Bone marrow (tissue), 2 donors: ENCODE measurements at places on chromosomes 2 and 18.

GRCh38 chr2:207775473-207775872 lies 5.8 kb upstream of the FZD5 start:
- no peak for DNase-seq

DNA sequence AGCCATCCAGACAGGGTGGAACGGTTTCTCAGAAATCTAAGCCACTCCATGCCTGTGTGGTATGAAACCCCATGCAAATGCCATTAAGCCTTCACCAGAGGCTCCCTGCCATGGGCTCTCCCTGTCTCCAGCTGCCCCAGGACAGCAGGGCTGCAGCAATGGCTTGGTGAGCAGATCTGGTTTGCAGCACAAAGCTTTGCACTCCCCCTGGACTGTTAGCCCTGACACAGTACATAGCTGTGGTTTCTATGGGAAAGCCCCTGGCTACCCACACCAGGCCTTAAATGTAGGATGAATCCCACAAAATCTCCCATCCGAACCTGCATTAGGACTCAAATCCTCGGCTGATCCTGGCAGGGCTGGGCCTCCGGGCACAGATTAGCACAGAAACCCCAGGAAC lies 291.6 kb downstream of the TNS1 start:
- DNase-seq: no peak

DNA sequence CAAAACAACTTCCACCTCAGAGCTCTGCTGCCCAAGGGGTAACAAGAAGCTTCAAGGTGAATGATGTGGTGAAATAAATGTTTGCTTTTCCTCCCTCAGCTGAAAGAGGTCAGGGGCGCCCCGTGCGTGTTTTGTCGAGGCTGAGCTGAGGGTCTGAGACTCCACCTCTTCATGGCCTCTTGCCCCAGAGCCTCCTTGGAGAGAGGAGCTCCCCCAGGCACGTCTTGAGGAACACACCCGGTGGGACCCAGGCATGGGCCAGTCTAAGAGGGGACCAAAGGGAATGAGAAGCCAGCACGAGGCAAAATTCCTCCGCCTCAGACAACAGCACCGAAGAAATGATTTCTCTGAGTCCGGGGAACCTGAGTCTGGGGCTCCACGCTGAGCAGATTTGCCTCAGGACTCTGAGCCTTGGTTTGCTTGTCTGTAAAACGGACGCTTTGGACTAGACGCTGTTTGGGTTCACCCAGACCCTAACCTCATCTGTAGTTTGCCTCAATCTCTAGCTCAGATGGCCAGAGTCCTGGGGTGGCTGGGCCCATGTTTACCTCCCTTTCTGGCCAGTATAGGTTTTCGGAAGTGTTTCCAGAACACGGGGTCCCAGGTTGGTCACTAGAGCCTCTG lies 56.4 kb upstream of the ODC1 start:
- DNase-seq: no peak

DNA sequence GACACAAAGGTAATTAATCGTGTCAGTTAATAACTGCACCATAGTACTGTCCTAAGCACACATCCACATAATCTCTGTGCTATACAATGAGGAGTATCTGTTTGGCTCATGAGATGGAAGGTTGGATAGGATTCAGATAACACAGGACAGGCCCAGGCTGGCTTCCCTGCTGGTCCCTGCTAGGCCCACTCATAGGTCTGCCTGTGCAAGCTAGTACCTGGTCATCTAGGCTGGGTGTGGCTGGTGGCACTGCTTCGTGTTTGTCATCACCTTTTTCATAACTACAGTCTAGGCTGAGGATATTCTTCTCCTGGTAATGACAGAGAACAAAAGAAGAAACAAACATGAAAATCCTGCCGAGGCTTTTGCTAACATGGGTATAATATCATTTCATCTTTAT lies 392.8 kb downstream of the TRIB2 start:
- DNase-seq: no peak

DNA sequence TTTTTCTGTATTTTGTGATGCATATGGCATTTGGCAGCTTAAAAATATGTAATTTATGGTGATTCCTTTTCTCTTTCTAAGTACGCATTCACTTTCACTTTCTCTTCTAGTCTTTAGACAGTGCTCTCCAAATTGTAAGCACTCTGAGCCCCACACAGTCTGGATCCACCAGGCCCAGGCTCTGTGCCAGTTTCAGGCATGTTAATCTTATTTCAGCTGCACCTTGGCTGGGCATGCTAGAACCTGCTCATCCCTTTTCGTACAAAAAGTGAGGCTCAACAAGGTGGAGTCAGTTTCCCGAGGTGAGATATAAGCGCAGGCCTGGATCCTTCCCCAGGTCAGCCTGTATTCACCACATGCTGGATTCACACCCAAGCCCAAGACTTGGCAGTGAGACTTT lies 203.9 kb downstream of the MTX2 start:
- peak; percentile 35 for DNase-seq

GRCh38 chr2:241702155-241703031 lies 554 bp downstream of the ING5 start:
- DNase-seq: peak; percentile 83

DNA sequence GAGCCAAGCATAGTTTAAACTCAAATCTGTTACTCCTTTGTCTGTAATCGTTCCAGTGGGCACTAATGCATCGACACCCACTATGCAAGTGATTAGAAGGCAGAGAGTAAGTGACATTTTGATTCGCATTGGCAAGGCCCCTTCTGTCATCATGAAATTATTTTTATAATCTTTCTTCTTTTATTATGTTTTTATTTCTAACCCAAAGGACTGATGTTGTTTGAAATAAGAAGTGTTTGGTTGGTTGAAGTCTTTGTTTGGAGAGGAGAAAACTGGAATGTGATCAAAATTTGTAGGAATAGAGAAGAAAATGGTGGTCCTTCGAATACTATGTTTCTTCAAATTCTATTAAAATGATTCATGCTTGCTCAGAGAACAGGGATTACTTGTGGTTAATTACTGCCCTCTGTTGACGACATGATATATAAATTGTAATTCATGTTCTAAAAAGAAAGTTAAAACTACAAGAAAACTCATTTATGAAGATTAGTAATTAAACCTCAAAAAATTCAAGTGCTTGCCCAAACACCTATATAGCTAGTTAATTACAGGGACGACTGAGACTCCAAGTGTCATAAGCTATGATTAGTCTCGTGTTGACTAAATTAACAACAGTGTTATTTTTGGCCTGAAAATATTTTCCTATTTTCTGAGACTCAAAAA lies 26.4 kb upstream of the TFPI start:
- DNase-seq: no peak

DNA sequence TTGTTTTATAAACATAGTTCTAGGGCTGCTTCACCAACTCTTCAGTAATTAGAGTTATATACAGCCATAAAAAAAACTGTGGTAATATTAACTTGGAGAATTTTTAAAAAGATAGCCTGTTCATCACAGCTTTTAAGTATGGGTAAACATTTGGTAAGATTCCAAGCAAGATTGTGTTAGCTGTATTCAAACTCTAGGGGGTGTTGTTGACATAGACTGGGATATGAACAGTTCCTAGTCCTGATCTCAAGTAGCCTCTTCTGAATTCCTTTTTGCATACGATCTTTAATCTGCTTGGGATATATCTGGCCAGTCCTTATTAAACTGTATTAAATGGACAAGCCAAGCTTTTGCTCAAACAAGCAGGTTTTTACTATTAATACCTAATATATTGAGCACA lies 13.4 kb downstream of the NOP58 start:
- peak; percentile 20 for DNase-seq

GRCh38 chr2:170371231-170371998 lies 193.5 kb downstream of the MYO3B start:
- DNase-seq: no peak

GRCh38 chr18:68817584-68817983 lies 19.7 kb downstream of the CCDC102B start:
- no peak for DNase-seq

DNA sequence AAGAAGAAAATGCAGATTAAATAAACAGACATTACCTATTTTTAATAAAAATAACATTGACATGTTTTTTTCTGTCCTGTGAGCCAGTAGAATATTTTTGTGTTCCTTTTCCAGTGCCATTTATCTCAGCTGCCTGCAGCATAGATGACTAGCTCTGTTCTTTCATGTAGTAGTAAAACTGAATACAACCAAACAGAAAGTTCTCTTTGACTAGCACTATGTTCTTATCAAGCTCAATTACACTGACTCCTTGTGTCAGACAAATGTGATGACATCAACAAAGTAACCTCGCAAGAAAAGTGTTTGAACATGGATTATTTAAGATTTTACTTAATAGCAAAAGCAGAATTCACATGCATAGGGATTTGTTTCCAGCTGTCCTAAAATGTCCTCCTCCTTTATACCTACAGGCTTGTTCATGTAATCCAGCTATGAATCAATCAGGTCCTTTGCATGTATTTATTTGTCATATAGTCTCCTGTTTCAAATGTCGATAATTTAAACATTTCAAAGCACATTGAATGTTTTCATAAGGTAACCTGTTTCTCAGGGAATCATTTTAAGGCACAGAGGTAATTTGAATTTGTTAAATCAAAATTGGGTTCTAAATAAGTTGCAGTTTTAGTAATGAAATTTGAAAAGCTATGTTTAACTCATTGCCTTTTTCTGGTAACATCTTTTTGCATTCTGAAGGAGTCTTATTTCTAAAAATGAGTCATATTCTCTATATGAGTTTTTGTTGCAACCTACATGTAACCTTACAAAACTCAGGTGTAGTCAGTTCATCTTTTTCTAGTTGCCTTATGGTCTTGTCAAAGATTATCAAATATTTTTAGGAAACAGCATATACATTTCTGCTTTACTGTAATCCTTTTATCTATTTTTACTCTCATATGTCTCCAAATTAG lies 215.3 kb upstream of the GULP1 start:
- DNase-seq: no peak

GRCh38 chr2:237497838-237498186 lies 10.8 kb downstream of the MLPH start:
- DNase-seq: no peak

GRCh38 chr2:39000552-39000951 lies 110.9 kb downstream of the ARHGEF33 start:
- DNase-seq: no peak

GRCh38 chr2:174051741-174052583 lies 86.8 kb upstream of the SP3 start:
- DNase-seq: no peak

DNA sequence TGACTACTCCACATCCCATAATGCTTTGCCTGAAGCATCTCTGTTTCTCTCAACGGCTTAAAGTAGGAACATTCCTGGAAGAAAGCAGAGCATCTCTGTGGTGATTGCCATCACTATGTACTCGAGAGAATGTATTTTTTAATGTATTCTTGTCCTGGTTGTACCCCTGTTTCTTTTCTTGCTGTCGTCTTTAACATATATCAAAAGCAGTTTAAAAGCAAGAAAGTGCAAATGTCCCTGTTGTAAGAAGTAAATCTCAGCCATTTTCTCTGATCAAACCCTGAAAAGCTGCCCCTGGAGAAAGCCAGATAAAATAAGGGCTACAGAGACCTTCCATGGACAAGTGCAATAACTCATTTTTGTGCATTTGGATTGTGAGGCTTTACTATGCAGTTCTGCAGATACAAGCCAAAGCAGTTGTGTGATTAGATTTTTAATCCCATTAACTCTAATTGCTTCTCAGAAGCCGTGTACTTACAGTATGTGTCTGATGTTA lies 70.8 kb downstream of the XIRP2 start:
- DNase-seq: no peak
